ENCODE measurements at places on chromosomes 6 and 20. TPM values are rescaled to one million over a fixed set of nuclear protein-coding genes. Genes with fewer than 3 reads are reported as not detected.

- no peak overlapping the region for H3K4me3 ChIP-seq
- H3K27ac ChIP-seq: no peak overlapping the region
- DNase-seq: no peak
These were observed 86.9 kb upstream of the CST7 start for GRCh38 chr20:24862186-24862585.

Gene MCCD1
- not detected for total RNA-seq

DNA sequence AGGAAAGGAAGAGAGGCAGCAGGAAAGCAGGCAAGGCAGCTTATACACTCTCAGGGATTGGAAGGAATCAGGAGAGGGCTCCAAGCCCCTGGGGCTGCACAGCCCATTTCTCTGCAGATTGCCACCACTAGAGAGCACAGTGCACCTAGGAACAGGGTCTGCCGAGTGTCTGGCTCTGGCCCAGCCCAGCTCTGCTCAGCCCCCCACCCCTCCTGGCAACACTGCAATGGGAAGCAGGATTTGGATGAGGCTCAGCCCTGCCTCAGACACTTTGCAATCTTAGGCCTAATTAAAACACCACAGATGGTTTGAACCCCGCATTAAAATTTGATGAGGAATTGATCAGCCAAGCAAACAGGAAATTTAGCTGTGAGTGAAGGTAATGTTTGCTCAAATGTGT lies 252.7 kb downstream of the DHX35 start:
- peak; percentile 57 for DNase-seq
- no peaks in the 10 kb centered on the region for H3K36me3 ChIP-seq
- H3K4me1 ChIP-seq: no peaks in the 10 kb centered on the region

Gene LGSN
- total RNA-seq: 0.45 TPM

DNA sequence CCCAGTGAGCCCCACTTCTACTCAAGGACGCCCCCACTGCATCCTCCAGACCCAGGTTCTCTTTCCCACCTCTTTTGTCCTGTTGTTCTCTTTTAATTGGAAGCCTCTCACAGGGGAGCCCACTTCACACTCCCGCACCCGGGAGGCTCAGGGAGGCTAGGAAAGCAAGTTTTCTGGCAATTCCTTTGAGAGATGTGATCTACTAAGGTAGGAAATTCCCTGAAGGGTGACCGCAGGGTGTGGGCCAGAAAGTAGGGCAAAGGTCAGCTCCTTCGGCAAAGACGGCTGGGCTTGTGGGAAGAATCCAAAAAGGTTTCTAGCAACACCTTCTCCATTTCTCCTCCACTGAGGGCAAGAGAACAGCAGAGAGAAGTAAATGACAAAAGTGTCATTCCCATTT lies 98.1 kb upstream of the PTPN1 start:
- H3K27ac ChIP-seq: no peak overlapping the region
- H3K4me3 ChIP-seq: no peak overlapping the region
- peaks cover 11% of the 10 kb centered on the region for H3K4me1 ChIP-seq
- H3K27me3 ChIP-seq: no peaks in the 10 kb centered on the region
- no peak for DNase-seq
- H3K36me3 ChIP-seq: no peaks in the 10 kb centered on the region

DNA sequence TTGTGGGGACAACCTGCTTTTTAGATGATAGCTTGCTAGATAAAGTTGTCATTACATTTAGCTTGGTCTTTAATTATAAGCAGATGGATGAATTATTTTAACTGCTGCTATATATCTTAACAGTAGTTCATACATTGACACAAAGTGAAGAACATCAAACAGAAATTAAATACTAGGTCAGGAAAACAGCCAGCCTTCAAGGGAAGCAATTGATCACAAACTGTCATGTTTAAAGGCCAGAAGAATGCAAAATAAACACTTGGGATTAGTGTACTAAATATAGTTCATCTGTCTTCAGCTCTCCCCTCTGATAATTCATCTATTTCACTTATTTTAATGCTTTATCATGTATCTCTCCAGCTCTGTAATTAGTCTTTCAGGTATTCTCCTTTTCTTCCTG lies 225.1 kb upstream of the FERMT1 start:
- H3K27ac ChIP-seq: no peak overlapping the region
- H3K4me3 ChIP-seq: no peak overlapping the region
- no peak for DNase-seq
- no peaks in the 10 kb centered on the region for H3K4me1 ChIP-seq
- no peaks in the 10 kb centered on the region for H3K27me3 ChIP-seq

Gene HTR1B
- total RNA-seq: 0.58 TPM

- no peaks in the 10 kb centered on the region for H3K36me3 ChIP-seq
- H3K4me3 ChIP-seq: no peak overlapping the region
- H3K27ac ChIP-seq: no peak overlapping the region
- H3K4me1 ChIP-seq: no peaks in the 10 kb centered on the region
- DNase-seq: no peak
- H3K27me3 ChIP-seq: no peaks in the 10 kb centered on the region
These were observed 192.6 kb upstream of the SALL4 start for GRCh38 chr20:51994751-51995417.

Gene IRF4
- 1.3 TPM for total RNA-seq

GRCh38 chr6:89555031-89555430 lies 83.5 kb downstream of the LYRM2 start:
- no peak overlapping the region for H3K27ac ChIP-seq
- H3K4me1 ChIP-seq: peaks cover 21% of the 10 kb centered on the region
- 0 out of 2 replicates have a peak overlapping the region, but pooled peaks have one; percentile 31 for H3K4me3 ChIP-seq
- no peaks in the 10 kb centered on the region for H3K36me3 ChIP-seq
- peak; percentile 12 for DNase-seq

- no peaks in the 10 kb centered on the region for H3K36me3 ChIP-seq
- H3K4me1 ChIP-seq: peaks cover 18% of the 10 kb centered on the region
- no peaks in the 10 kb centered on the region for H3K27me3 ChIP-seq
- no peak overlapping the region for H3K27ac ChIP-seq
These were observed 10.4 kb downstream of the OR2B2 start for GRCh38 chr6:27901801-27902200.

- DNase-seq: no peak
- no peaks in the 10 kb centered on the region for H3K27me3 ChIP-seq
- no peaks in the 10 kb centered on the region for H3K4me1 ChIP-seq
- no peak overlapping the region for H3K4me3 ChIP-seq
- no peaks in the 10 kb centered on the region for H3K36me3 ChIP-seq
These were observed 364.2 kb downstream of the TFAP2B start for GRCh38 chr6:51182827-51183226.

GRCh38 chr6:31110825-31111582 lies 1.4 kb downstream of the C6orf15 start:
- DNase-seq: peak; percentile 47
- no peak overlapping the region for H3K27ac ChIP-seq
- peaks cover 16% of the 10 kb centered on the region for H3K4me1 ChIP-seq
- H3K4me3 ChIP-seq: no peak overlapping the region
- no peaks in the 10 kb centered on the region for H3K36me3 ChIP-seq

DNA sequence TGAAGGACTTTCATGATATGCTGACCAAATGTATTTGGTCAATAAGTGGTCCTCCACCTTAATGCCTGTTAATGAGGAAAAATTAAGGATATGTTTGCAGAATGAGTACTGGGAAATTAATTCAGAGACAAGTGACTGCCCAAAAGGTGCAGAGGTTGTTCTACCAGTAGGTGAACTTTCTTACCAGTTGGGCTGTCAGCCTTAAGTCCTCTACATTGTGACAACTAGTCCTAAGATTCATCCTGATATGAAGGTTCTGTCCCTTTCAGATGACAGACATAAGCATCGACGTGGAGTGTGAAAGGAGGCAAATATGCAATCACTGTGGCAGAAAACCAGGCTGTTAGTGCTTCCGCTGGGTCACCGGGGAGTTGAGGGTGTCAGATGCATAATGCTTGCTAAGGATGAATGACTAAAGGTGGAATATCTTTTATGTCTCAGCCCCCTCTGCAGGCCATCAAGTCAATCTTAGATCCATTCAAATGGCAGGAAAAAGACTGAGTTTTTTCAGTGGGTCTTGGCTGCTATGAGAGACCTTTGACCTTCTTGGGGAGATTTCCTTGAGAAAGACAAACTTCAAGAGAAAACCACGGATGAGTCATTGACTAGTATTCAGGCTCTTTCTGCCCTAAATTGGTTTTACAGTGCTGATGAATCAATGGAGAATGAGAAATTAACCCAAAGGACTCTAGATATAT lies 226.0 kb downstream of the TPBG start:
- H3K36me3 ChIP-seq: no peaks in the 10 kb centered on the region
- no peak overlapping the region for H3K27ac ChIP-seq
- peak; percentile 75 for DNase-seq
- no peaks in the 10 kb centered on the region for H3K27me3 ChIP-seq
- H3K4me3 ChIP-seq: no peak overlapping the region
- H3K4me1 ChIP-seq: peaks cover 4% of the 10 kb centered on the region

DNA sequence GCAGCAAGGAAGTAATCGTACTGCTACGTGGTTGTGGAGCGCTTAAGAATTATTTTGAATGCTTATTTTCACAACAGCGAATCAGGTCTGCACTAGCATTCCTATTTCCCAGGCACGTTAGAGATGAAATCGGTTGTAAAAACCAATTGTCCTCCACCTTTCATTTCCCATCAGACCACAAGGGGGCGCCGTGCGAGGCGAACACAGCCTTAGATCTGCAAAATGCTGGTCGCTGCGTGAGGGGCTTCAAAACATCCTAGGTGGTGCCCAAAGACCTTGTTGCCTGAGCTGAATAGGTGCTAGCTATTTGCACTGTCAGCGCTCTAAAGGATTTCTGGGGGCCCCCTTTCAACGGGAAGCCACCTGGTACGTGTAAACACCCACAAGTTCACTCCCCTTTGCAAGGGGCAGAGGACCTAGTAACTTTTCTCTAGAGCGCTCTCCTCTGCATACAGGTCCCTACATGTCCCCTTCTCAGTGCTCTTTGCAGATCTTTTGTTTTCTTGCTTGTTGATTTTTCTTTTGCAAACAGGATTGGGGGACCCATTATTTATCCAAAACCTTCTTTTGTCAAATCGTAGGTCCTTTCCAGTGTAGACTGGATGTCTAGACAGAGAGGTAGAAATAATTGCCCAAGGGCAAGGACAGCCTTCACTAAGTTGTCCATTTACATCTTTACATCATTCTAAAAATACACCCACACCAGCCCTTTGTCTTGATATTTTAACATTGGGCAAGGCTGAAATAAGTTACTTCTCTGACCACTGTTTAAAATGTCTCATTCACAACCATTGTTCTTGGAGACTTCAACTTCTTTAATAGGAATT lies 59.8 kb downstream of the NEDD9 start:
- no peak overlapping the region for H3K4me3 ChIP-seq
- H3K4me1 ChIP-seq: peaks cover 14% of the 10 kb centered on the region
- H3K27me3 ChIP-seq: no peaks in the 10 kb centered on the region
- H3K27ac ChIP-seq: no peak overlapping the region

- no peak for DNase-seq
- no peak overlapping the region for H3K4me3 ChIP-seq
- H3K4me1 ChIP-seq: no peaks in the 10 kb centered on the region
- H3K27ac ChIP-seq: no peak overlapping the region
- no peaks in the 10 kb centered on the region for H3K36me3 ChIP-seq
These were observed 29.4 kb downstream of the TMEM74B start for GRCh38 chr20:1155342-1155741.

Gene HDGFL1
- total RNA-seq: not detected

- H3K36me3 ChIP-seq: no peaks in the 10 kb centered on the region
- no peaks in the 10 kb centered on the region for H3K27me3 ChIP-seq
- DNase-seq: no peak
- H3K27ac ChIP-seq: no peak overlapping the region
- H3K4me1 ChIP-seq: no peaks in the 10 kb centered on the region
These were observed 37.1 kb downstream of the PLEKHG1 start for GRCh38 chr6:150636808-150637207.

- DNase-seq: no peak
- no peak overlapping the region for H3K27ac ChIP-seq
These were observed 7.8 kb downstream of the E2F3 start for GRCh38 chr6:20409427-20409971.

- peaks cover 36% of the 10 kb centered on the region for H3K4me1 ChIP-seq
- H3K27ac ChIP-seq: peak overlapping the region; percentile 100
- H3K27me3 ChIP-seq: no peaks in the 10 kb centered on the region
- DNase-seq: no peak
- peak overlapping the region; percentile 68 for H3K4me3 ChIP-seq
- H3K36me3 ChIP-seq: no peaks in the 10 kb centered on the region
These were observed 2.2 kb downstream of the BICRAL start for GRCh38 chr6:42783876-42784642.

DNA sequence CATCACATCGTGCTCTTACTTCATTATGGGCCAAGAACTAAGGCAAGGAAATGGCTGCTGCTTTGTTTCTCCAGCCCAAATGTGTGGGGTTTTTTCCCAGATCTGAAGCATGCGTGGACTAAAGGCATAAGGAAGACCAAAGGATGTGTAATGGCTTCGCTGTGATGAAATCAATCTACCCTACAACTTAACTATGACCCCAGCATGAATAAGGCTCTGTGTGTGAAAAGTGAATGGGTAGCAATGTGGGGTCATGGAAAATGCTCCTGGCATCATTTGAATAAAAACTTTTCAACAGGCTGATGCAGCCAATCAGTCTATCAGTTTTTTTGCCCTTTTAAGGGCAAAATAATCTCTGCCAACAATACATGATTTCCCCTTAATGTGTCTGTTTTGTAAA lies 50.3 kb upstream of the ISM1 start:
- no peak overlapping the region for H3K27ac ChIP-seq
- no peak for DNase-seq
- no peaks in the 10 kb centered on the region for H3K4me1 ChIP-seq
- H3K4me3 ChIP-seq: no peak overlapping the region
- H3K36me3 ChIP-seq: no peaks in the 10 kb centered on the region

Gene DZANK1
- total RNA-seq: 6.7 TPM

Gene MYLK4
- 0.17 TPM for total RNA-seq

- DNase-seq: peak; percentile 25
- H3K4me3 ChIP-seq: no peak overlapping the region
- no peaks in the 10 kb centered on the region for H3K36me3 ChIP-seq
These were observed 14.2 kb downstream of the SLC52A3 start for GRCh38 chr20:753897-754635.

DNA sequence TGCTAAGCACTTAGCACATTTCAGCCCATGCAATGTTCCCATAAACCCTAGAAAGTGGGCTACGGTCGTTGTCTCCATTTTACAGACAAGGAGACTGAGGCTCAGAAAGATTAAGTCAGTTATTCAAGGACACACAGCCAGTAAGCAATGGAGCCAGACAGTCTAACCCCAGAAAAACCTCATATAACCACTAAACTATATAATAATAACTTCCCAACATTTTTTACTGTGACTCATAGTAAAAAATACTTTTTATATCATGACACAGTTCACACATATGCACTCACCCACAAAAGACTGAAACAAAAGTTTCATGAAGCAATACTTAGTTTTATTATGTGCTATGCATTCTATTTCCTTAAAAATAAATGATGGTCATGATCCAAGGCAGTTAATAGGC lies 66.2 kb upstream of the EYA2 start:
- DNase-seq: no peak
- no peaks in the 10 kb centered on the region for H3K4me1 ChIP-seq
- no peaks in the 10 kb centered on the region for H3K27me3 ChIP-seq
- no peak overlapping the region for H3K27ac ChIP-seq

Gene NKAPL
- 1.6 TPM for total RNA-seq

Data from GM23338 (cell line).